ENCODE measurements at places on chromosomes 2 and 18.

DNA sequence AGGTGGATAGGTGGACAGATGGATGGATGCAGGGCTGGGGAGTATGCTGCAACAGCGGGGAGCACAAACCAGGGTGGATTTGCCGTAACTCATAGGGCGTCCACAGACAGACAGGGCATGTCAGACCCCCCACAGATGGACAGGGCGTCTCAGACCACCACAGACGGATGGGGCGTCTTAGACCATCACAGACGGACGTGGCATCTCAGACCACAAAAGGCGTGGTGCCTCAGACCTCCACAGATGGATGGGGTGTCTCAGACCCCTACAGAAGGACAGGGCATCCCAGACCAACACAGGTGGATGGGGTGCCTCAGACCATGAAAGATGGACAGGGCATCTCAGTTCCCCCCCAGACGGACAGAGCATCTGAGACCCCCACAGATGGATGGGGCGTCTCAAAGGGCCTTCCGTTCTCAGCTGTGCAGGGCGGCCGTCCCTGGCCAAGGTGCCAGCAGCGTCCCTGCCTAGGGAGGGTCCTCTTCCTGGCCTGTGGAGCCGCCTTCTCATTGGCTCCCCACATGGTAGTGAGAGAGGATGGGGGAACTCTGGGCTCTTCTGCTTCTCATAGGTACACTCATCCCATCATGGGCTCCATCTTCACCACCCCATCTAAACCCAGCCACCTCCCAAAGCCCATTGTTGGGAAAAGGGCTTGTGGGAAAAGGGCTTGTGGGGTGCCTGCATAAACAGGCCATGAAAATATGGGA, 2.1 kb downstream of the ANKMY1 start:
- no peak for DNase-seq

DNA sequence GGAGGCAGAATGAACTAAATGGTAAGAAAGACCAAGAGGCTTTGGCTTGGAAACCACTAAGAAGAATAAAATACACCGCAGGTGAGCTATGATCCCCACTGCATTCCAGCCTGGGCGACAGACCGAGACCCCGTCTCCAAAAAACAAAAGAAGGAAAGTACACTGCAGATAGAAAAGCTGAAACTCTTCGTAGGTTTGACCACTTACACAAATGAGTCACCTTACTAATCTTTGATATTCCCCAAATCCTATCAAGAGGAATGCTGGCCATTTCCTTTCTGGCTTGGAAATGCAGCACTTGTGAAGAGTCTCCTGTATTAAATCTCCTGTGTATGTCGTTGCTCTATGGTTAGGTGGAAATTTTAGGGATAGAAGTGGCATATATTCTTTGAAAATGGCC, 108.8 kb downstream of the MTCL1 start:
- no peak for DNase-seq

GRCh38 chr18:23689031-23689615, at the start of gene LAMA3:
LAMA3 (plus strand) TSS chr18:23689453; CDS start chr18:23689684, 231 bp downstream.
- DNase-seq, result no peak

DNA sequence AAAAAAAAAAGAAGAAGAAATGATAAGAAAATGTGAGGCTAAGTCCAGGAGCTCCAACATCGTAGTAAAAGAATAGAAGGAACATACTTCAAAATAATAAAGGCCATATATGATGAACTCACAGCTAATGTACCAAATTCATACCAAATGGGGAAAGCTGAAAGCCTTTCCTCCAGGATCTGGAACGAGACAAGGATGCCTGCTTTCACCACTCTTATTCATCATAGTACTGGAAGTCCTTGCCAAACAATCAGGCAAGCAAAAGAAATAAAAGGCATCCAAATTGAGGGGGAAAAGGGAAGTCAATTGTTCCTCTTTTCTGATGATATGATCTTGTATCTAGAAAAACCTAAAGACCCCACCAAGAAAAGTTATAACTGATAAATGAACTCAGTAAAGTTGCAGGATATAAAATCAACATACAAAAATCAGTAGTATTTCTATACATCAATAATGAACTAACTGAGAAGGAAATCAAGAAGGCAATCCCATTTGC, 170.6 kb downstream of the METTL4 start:
- DNase-seq, result no peak

GRCh38 chr2:54634564-54635511, 88.6 kb upstream of the EML6 start:
- DNase-seq, result peak; percentile 76

GRCh38 chr2:42917425-42917927, 125.1 kb upstream of the HAAO start:
- DNase-seq, result no peak

- DNase-seq, result no peak
Observed at GRCh38 chr2:17590342-17590911, 49.9 kb downstream of the VSNL1 start.

DNA sequence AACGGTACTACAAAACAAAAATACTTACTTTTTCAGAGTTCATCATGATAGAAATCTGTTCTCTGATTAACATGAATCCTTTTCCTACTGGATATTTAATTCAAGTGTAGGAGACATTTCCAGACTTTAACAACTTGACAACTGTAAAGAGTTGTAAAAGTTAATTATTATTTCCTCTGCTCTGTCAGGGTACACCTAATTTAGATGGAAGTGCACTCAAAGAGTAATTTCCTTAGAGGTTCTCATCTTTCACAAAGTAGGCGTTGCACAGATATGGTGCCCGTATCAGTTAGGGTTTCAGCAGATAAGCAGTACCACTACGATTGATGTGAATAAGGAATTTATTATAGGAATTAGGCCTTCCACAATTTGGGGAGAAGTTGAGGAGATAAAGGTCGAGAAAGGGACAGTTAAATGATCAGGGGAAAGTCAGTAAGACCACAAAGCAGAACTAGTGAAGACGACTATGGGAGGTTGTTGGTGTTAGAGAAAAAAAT, 16.2 kb upstream of the PDE11A start:
- DNase-seq, result no peak

DNA sequence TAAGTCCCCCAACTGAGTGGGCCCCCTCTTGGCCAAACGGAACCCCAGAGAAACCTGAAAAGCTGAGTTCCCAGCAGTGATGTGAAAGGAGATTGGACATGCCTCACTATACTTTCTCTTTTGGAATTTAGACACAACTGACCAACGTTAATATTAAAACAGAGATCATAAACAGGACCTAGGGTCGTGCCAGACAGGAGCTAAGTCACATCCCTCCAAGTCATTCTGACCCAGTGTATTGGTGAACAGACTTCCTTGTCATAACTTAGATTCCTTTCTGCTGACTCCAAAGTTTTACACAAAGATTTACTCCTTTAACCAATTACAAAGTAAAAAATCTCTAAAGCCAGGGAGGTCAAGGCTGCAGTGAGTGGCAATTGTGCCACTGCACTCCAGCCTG, 46.9 kb downstream of the UXS1 start:
- no peak for DNase-seq

DNA sequence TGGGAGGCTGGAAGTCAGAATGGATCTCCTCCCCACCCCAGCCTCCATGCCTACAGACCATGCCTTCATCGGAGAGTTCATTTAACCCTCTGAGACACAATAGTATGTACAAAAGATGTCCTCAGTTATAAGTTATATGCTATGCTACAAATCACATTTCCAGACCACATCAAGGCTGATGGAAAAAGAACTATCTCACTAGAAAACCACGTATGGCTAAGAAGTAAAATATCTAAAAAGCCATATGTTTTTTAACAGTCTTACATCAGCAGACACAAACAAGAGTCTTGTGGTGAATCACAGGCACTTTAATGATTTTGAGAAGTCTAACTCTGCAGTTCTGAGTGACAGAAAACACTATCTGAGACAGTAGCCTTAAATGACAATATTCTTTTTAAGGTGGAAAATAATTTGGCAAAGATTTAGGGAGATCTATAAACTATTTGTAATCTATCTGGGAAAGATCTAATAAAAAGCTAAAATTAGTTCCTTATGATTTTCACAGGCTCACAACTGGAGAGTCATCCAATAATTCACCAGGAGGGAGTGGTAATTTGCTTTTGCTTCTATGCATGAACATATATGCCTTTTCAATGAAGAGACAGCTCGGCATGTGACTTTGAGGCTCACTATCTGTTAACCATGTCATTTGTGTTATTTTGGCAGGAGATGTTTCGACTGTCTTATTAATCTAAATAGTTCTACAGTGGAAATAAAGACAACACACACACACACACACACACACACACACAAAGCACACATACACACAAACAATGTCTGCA, 197.5 kb downstream of the IRS1 start:
- no peak for DNase-seq

GRCh38 chr2:66435549-66435875, 587 bp downstream of the MEIS1 start:
- no peak for DNase-seq

GRCh38 chr2:3066831-3067230, 310.8 kb downstream of the EIPR1 start:
- DNase-seq, result no peak

GRCh38 chr18:21599585-21600525, 649 bp downstream of the ESCO1 start:
- peak; percentile 30 for DNase-seq

GRCh38 chr2:651951-652373, 25.2 kb downstream of the TMEM18 start:
- DNase-seq, result no peak

DNA sequence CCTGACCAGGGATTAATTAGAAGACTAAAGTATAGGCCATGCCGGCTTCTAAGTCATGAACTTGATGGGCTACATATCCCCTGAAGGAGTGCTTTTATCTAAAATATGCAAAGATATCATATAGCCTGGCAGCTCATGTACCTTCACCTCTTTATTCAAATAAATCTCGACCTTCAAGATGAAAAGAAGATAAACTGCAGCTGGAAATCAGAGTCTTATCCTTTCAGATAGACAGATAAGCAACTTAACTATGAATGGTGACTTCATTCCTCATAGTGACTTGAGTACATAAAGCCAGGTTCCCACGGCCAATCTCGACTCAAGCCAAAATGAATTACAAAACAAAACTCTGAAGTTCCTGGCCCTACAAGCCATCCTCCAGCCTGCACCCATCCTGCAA, 165.3 kb upstream of the KLHL29 start:
- no peak for DNase-seq

- DNase-seq, result peak; percentile 20
Observed at GRCh38 chr2:170282851-170283250, 104.9 kb downstream of the MYO3B start.

DNA sequence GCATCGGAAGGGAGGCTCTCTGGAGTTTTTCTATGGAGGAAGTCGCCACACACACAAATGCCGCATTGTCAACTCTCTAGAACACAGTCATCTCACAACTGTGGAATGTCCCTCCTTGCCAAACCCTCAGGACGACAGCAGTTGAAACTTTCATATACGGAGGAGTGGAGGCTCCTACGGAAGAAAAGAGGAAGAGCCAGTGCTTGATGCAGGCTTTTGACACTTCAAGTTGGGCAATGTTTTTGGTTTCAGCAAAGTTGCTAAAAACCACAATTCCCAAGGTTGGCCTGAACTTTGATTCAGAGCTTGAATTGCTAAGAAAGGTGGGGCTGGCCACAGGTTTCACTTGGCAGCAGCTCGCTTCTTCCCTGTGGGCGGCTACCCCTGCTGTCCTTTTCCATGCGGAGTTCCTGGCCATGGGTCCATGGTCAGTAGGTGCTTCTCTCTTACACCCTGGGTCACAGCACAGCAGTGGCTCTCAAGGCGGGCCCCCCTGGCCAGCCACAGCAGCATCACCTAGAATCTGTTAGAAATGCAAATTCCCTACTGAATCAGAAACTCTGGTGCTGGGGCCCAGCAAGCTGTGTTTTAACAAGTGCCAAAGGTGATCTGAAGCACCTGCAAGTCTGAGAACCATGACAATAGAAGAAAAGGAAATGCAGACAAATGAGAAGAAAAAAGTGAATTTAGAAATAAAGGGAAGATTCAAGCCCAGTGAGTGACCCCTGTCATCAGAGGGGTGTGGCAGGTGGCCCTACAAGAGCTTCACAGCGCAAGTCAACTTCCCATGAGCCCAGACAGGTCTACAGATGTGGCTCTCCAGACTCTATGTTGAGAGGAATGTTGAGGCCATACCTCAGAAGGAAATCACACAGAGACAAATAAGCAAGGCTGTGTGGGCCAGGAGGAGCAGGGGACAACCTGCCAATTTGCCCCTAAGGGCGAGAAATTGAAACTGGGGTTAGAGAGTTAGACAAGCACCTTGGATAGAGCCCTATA, 856.4 kb downstream of the RNF144A start:
- no peak for DNase-seq

- DNase-seq, result no peak
Observed at GRCh38 chr2:15780234-15780633, 160.1 kb upstream of the MYCN start.

DNA sequence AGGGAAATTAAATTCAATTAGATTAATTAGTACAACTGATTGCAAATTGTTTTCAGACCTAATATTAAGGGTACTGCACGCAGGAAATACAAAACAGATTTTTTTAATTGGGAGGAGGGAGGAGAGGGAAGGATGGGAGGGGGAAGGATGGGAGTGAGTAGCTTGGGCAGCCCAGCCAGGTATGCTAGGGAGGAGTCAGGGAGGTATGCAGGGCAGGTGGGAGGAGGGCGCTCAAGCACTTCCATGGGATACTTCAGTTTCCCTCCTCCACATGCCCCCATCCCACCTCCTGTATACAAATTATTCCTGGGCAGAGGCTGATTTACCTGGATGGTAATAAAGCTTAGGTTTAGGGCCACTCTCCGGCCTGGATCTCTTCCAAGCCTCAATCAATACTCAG, 76.6 kb upstream of the CAPN13 start:
- DNase-seq, result no peak

- DNase-seq, result no peak
Observed at GRCh38 chr2:15804691-15805090, 135.7 kb upstream of the MYCN start.

DNA sequence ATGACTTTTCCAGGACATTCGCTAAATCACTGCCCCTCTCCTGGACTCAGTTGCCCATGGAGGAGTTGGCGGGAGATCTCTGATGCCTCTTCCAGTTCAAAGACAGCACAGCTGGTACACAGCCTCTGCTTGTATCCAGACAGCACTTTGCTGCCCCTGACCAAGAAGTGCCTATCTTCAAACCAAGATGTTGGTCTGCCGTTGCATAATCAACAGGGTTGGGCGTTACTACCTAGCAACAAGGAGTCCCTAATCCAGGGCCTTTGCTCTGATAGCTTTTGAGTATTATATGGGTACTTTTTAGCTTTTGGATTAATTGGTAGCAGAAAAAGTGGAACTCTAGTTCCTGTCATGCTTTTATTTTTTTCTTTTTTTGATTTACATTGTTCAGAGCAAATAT, 166.6 kb downstream of the FAM210A start:
- DNase-seq, result no peak

GRCh38 chr2:231666171-231667095, 41.9 kb upstream of the PTMA start:
- DNase-seq, result no peak

GRCh38 chr18:59388817-59389216, 29.8 kb upstream of the LMAN1 start:
- DNase-seq, result no peak

DNA sequence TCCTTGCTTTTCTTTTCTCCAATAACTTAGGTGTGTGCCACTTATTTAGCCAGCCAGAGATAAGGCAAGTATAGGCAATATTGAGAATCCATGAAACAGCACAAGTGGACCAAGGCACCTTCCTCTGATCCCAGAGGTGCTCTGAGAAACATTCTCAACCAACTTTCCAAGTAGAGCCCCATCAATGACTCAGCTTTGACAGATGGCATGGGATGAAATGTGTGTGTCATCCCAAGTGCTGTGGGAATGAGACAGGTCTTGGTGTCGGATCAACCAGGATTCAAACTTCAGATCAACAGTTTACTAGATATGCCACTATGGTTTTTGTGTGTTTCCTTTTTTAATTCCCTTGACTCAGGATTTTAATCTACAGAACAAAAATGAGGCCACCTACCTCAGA, 164.0 kb downstream of the GRB14 start:
- no peak for DNase-seq
